Left kidney (tissue), 8 donors: ENCODE measurements at places on chromosomes 2 and 18. TPM values are rescaled to one million over a fixed set of nuclear protein-coding genes. Genes with fewer than 3 reads are reported as not detected.

DNA sequence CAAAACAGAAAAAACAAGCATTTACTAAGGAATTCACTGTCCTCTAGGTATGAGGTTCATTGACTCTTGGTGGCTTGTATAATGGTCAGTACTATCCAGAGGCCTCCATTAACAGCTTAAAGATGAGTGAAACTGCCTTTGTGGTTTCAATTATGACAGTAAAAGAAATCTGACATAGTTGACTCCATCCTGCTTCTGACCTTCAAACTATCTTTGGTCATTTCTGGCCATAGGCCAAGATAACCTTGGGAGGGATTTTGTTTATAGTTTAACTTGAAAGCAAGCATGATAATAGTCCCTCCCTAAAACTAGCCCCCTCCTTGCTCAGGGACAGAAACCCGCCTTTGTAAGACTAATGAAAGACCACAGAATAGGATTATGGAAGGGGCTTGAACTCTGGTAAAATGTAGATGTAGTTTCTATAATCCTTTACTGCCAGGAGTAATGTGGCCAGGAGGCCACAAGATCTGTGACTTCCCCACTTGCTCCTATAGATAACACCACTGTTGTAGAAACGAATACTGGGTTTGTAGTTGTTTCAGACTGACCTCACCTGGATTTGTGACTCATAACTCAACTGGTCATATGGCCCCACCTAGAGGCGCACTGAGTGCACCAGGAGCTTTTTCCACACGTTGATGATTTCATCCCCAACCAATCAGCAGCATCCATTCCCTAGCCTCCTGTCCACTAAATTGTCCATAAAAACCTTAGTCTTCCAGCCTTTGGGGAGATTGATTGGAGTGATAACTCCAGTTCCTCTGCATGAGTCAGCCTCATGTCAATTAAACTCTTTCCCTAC, 8.6 kb upstream of the PLEKHM3 start:
- no peak for DNase-seq

- no peak for DNase-seq
These were observed 37.9 kb downstream of the LYPD1 start for GRCh38 chr2:132632000-132632649.

GRCh38 chr2:127678531-127678930, 3.2 kb upstream of the LIMS2 start:
- DNase-seq, result no peak

DSC2 gene
- 48.3 TPM for polyA plus RNA-seq

ZAP70 gene
- polyA plus RNA-seq, result 2.2 TPM

GRCh38 chr18:45166836-45167551, 448.3 kb upstream of the SLC14A2 start:
- no peak for DNase-seq

- DNase-seq, result no peak
These were observed 72.9 kb downstream of the C1QL2 start for GRCh38 chr2:119085613-119086012.

- DNase-seq, result peak; percentile 29
These were observed 23.6 kb upstream of the SLC9A4 start for GRCh38 chr2:102449370-102449974.

- no peak for DNase-seq
These were observed 1.6 kb downstream of the TNP1 start for GRCh38 chr2:216858312-216858711.

- no peak for DNase-seq
These were observed 259.1 kb upstream of the RBMS1 start for GRCh38 chr2:160752475-160753330.

GRCh38 chr2:223019390-223019930, 32.5 kb upstream of the KCNE4 start:
- no peak for DNase-seq

MC2R gene
- not detected for polyA plus RNA-seq

DNA sequence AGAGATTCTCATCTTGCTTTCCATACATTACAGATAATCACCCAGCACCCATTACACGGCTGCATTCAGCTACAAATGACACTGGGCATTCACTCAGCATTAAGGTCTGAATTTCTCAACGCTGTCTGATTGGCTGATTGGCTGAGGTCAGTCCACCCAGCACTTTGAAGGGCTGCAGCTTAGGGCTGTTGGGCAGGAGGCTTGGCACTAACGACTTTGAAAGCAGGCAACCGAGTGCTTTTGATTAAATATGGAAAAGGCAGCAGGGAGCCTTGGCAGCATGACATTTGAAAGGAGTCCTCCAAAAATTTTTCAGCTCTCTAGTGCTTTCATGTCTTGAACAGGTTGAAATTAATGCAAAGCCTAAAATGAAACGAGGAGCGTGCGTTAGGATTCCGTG, 253.0 kb downstream of the DCDC2C start:
- DNase-seq, result no peak

DNA sequence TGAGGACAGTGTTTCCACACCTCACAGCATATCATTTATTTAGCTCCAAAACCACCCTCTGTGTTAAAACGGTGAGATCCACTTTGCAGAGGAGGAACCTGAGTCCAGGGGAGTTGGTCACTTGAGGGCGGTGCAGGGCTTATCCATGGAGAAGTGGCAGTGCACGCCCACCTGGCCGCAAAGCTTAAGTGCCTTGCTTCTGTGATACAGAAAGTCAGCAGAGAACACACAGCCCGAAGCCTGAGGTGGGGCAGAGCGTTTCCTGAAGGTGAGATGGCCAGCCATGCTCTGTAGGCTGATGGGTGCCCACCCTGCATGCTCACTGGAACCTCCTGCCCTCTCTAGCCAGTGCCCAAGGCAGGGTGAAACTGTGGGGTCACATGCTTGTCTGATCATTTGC, 87.3 kb downstream of the SH3RF3 start:
- DNase-seq, result no peak

DNA sequence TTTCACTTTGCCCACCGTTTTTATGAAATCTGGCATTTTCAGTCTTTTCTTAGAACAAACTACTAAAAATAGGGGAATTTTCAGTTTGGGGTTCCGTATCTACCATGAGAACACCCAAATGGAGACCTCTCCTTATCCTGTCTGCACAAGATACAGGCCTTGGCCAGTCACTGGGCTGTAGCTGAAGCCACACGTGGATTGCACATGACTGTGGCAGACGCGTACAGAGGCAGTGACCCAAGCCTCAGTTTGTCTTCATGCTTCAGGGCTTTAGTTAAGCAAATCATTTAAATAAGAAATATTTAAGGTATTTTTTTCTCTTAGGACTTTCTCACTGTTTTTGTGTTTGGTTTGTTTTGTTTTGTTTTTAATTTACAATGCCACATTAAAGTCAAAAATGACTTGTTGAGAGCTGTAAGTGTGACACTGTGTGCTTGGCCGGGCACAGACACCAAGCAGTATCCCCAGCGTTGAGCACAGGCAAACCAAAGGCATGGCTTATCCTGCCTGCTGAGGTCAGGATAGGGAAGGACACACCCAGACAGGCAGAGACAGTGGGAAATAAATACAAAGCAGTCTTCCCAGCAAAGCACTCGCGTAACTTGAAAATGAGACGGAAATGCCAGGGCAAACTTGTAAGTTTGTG, 53.3 kb downstream of the TRAPPC12 start:
- no peak for DNase-seq

- no peak for DNase-seq
These were observed 57.9 kb downstream of the SNORC start for GRCh38 chr2:232927793-232928550.

GRCh38 chr2:153462338-153462859, 16.2 kb downstream of the RPRM start:
- DNase-seq, result no peak

- DNase-seq, result no peak
These were observed 13.7 kb downstream of the INO80C start for GRCh38 chr18:35484034-35484433.

- DNase-seq, result no peak
These were observed 141.2 kb upstream of the TWIST2 start for GRCh38 chr2:238706673-238707072.
